H1 (cell line): ENCODE measurements at places on chromosomes 7 and 10. TPM values are rescaled to one million over a fixed set of nuclear protein-coding genes. Genes with fewer than 3 reads are reported as not detected.

DNA sequence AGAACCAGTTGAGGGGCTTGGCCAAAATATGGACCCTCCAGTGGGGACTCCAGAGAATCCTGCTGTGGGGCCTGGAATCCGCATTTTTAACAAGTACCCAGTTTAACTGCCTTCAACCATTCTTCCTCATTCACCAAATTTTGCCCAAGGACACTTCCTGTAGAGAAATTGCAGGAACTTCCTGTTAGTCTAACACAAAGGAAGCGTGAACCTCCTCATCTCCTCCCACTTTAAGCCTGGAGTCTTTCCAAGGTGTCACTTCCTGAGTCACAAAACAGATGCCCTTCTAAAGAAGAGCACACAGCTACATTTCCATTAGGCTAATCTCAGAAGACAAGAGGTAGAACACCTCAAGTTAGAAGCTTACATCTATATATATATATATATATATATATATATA lies 188.4 kb downstream of the PPP1R17 start:
- H3K4me3 ChIP-seq, result no peak overlapping the region
- DNase-seq, result no peak
- no peaks in the 10 kb centered on the region for H3K4me1 ChIP-seq
- H3K36me3 ChIP-seq, result no peaks in the 10 kb centered on the region; the same call in 1 of the 2 replicates

DNA sequence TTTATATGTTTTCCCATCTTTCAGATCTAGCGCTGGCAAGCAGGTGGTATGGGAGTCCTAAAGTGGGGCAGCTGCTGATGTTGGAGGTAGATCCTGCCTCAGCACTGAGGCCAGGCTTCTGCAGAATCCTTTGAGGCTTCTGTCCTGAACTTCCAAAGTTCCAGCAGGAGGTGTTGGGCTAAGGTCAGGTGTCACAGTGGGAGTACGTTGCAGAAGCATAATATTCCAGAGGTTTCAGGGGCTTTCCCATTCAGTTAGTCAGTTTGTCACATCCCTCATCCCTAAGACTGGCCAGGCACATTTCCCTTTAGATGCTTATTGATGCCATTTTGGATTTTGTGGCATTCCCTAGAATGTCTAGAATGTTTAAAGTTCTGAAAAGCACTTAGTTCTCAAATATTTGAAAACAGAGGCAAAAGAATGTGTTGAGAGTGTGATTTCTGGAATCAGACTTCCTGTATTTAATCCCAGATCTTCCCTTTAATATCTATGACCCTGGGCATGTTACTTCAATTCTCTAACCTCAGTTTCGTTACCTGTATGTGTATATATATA lies 319.1 kb upstream of the PHYHIPL start:
- no peaks in the 10 kb centered on the region for H3K4me1 ChIP-seq
- no peaks in the 10 kb centered on the region for H3K27me3 ChIP-seq
- H3K27ac ChIP-seq, result no peak overlapping the region
- H3K36me3 ChIP-seq, result no peaks in the 10 kb centered on the region

DNA sequence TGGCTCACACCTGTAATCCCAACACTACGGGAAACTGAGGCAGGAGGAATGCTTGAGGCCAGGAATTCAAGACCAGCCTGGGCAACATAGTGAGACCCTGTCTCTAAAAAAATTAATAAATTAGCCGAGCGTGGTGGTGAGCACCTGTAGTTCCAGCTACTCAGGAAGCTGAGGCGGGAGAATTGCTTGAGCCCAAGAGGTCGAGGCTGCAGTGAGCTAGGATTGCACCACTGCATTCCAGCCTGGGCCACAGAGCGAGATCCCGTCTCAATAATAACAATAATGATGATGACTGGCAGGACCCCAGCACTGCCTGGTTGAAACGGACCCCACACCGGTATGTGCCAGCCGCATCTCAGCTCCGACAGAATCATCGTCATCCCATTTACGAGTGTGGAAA lies 93.0 kb downstream of the ELFN1 start:
- H3K36me3 ChIP-seq, result no peaks in the 10 kb centered on the region
- DNase-seq, result no peak
- H3K4me1 ChIP-seq, result no peaks in the 10 kb centered on the region
- H3K27me3 ChIP-seq, result no peaks in the 10 kb centered on the region
- H3K4me3 ChIP-seq, result no peak overlapping the region

- H3K4me3 ChIP-seq, result no peak overlapping the region
- H3K27ac ChIP-seq, result no peak overlapping the region
- DNase-seq, result no peak
- H3K27me3 ChIP-seq, result no peaks in the 10 kb centered on the region
- no peaks in the 10 kb centered on the region for H3K36me3 ChIP-seq
- H3K4me1 ChIP-seq, result peaks cover 5% of the 10 kb centered on the region; the same call in 1 of the 2 replicates
Observed at GRCh38 chr7:120740348-120740747, 117.6 kb downstream of the TSPAN12 start.

DNA sequence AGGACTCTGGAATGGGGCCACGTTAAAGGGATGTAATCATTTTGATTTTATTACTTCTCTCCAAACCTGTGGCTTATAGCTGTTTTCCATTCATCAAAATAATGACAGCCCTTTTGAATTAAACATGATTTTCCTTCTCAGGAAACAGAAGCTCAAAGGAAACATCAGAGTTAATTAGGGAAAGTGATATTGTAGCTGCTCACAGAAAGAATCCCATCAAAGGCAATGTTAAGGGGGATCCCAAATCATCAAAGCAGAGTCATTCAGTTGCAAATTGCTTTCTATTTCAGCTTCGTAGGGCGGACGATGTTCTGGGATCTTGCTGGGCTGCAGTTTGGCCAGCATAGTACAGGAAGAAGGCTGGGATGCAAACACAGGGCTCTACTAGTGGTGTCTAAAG lies 563.2 kb downstream of the CCSER2 start:
- H3K27me3 ChIP-seq, result no peaks in the 10 kb centered on the region
- no peaks in the 10 kb centered on the region for H3K4me1 ChIP-seq
- H3K27ac ChIP-seq, result no peak overlapping the region
- H3K36me3 ChIP-seq, result no peaks in the 10 kb centered on the region
- DNase-seq, result no peak

DNA sequence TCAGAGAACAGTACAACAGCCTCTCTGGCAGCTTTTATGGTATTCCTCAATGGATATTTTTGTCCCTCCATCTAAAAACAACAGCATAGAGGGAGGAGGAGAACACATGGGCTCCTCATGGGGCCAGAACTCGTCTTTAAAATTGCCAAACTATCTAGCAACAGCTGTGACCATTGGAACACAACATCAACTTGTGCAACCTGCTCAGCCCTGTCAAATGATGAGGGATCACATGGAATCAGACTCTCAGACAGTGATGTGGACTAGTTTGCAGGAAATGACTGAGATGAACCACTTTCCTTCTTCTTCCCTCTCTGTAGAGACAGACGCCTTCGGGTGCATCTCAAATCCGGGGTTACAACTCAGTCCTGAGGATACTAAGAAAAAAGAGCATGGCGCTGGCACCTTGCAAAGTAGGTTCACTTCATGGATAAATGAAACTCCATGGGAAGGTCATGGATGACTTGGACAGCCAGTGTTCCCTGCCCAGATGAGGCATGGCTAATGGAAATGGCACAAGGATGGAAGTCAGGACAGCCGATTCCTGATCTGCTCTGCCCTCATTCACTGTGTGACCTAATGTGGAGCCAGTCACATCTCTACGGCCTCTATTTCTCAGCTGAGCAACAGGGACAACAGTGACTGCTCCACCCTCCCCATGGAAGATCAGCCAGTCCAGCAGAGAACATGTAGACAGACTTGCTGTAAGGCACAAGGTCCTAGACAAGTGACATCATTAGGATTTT lies 24.6 kb upstream of the DGKI start:
- no peak overlapping the region for H3K4me3 ChIP-seq
- H3K27me3 ChIP-seq, result no peaks in the 10 kb centered on the region
- peaks cover 4% of the 10 kb centered on the region for H3K4me1 ChIP-seq
- no peak for DNase-seq
- no peak overlapping the region for H3K27ac ChIP-seq
- no peaks in the 10 kb centered on the region for H3K36me3 ChIP-seq

SPDYE11 gene
- not detected in 2 replicates for total RNA-seq

- H3K4me1 ChIP-seq, result no peaks in the 10 kb centered on the region
- H3K27ac ChIP-seq, result no peak overlapping the region
- peaks cover 50% of the 10 kb centered on the region for H3K36me3 ChIP-seq
- no peak for DNase-seq
- no peaks in the 10 kb centered on the region for H3K27me3 ChIP-seq
Observed at GRCh38 chr7:152145853-152146466, 120.5 kb downstream of the GALNT11 start.

SLC26A3 gene
- not detected in 2 replicates for total RNA-seq

- H3K4me3 ChIP-seq, result peak overlapping the region; percentile 78
- DNase-seq, result peak; percentile 81
- no peak overlapping the region for H3K27ac ChIP-seq
- H3K36me3 ChIP-seq, result no peaks in the 10 kb centered on the region
- no peaks in the 10 kb centered on the region; the same call in 1 of the 2 replicates for H3K4me1 ChIP-seq
- H3K27me3 ChIP-seq, result no peaks in the 10 kb centered on the region
Observed at GRCh38 chr10:89414879-89415821, 782 bp downstream of the IFIT5 start.

GRCh38 chr7:82430500-82431465 lies 12.8 kb downstream of the CACNA2D1 start:
- no peaks in the 10 kb centered on the region for H3K27me3 ChIP-seq
- H3K36me3 ChIP-seq, result no peaks in the 10 kb centered on the region
- H3K4me1 ChIP-seq, result no peaks in the 10 kb centered on the region; the same call in 1 of the 2 replicates
- no peak for DNase-seq

CCDC136 gene
- 43.7 and 47.7 TPM in 2 replicates for total RNA-seq

IKZF1 gene
- 0.71 and 0.74 TPM in 2 replicates for total RNA-seq

TAS2R3 gene
- 0.59 and 0.99 TPM in 2 replicates for total RNA-seq

DNA sequence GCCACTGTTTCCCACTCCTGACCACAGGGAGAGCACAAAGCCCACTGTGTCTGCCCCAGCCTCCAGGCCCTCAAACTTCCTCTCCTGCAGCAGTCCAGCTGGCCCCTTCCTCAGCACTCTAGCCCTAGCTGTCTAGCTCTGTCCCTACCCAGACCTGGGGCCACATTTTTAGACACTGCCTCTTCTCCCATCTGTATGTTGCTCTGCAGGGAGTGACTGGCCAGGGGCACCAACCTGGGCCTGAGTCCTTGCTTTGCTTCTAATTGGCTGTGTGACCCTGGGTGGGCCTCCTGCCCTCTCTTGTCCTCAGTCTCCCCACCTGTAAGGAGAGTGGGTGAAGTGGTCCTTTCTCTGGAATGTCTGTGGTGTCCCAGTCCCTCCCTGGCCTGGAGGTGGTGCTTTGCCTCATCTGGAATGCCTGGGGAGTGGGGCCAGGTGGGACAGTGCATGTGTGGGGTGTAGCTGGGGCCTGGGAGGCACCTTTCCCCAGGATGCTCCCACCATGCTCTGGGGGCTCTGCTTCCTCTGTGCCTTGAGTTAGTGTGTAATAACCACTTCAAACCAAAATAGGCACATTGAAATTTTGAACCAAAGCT lies 25.1 kb downstream of the AQP1 start:
- H3K4me1 ChIP-seq, result peaks cover 6% of the 10 kb centered on the region
- H3K36me3 ChIP-seq, result no peaks in the 10 kb centered on the region
- no peak overlapping the region for H3K4me3 ChIP-seq
- H3K27me3 ChIP-seq, result no peaks in the 10 kb centered on the region
- DNase-seq, result no peak

- no peaks in the 10 kb centered on the region for H3K36me3 ChIP-seq
- no peaks in the 10 kb centered on the region for H3K27me3 ChIP-seq
- no peak overlapping the region for H3K27ac ChIP-seq
- DNase-seq, result no peak
- H3K4me3 ChIP-seq, result no peak overlapping the region
Observed at GRCh38 chr10:103733045-103733419, 122.3 kb downstream of the SH3PXD2A start.

GRCh38 chr7:110373416-110373815 lies 717.5 kb upstream of the LRRN3 start:
- no peak overlapping the region for H3K4me3 ChIP-seq
- no peak overlapping the region for H3K27ac ChIP-seq
- no peaks in the 10 kb centered on the region for H3K4me1 ChIP-seq
- DNase-seq, result no peak
- H3K36me3 ChIP-seq, result no peaks in the 10 kb centered on the region
- H3K27me3 ChIP-seq, result no peaks in the 10 kb centered on the region
